ENCODE measurements at places on chromosomes 6 and 20. TPM values are rescaled to one million over a fixed set of nuclear protein-coding genes. Genes with fewer than 3 reads are reported as not detected.

DNA sequence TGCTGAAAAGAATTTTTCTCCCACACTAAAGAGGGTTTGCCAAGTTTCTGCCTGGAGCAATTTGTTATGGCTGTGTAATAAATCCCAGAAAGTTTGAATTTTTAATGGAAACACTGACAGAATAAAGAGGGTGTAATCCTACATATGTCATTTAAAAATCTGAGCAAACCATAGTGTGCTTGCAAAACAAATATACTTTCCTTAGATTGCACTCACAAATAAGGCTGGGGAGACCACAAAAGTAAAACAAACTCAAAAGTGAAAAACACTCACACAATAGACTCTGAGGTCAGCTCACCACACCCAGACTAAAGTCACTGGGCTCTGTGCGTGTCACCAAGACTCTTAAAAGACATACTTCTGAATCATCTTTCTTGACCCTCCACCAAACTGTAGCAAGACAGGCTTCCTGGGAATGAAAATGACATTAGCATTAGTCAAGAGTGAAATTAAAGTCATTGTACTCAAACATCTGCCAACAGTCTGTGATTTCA, 4.8 kb upstream of the ATXN1 start:
- no peaks in the 10 kb centered on the region for H3K27me3 ChIP-seq
- H3K4me3 ChIP-seq, result no peak overlapping the region
- peaks cover 32% of the 10 kb centered on the region for H3K4me1 ChIP-seq
- H3K36me3 ChIP-seq, result no peaks in the 10 kb centered on the region
- DNase-seq, result no peak
- no peak overlapping the region for H3K27ac ChIP-seq

GRCh38 chr6:122696853-122697252, 82.7 kb upstream of the FABP7 start:
- H3K4me1 ChIP-seq, result no peaks in the 10 kb centered on the region
- no peak overlapping the region for H3K4me3 ChIP-seq
- no peak for DNase-seq
- H3K36me3 ChIP-seq, result no peaks in the 10 kb centered on the region
- no peaks in the 10 kb centered on the region for H3K27me3 ChIP-seq

SIRPB1 gene
- 0.14 TPM for total RNA-seq

LBP gene
- not detected for total RNA-seq

- no peaks in the 10 kb centered on the region for H3K36me3 ChIP-seq
- H3K4me3 ChIP-seq, result no peak overlapping the region
- H3K4me1 ChIP-seq, result no peaks in the 10 kb centered on the region
Observed at GRCh38 chr20:36315545-36316351, 9.6 kb downstream of the DLGAP4 start.

SIRPG gene
- total RNA-seq, result not detected
